Activated CD4-positive, alpha-beta T cell treated with anti-CD3 and anti-CD28 coated beads, Interleukin-2, amount 10 ng/mL, durations not matched to agents 7 days and 5 days (primary cell): ENCODE measurements at places on chromosomes 4 and X.

DNA sequence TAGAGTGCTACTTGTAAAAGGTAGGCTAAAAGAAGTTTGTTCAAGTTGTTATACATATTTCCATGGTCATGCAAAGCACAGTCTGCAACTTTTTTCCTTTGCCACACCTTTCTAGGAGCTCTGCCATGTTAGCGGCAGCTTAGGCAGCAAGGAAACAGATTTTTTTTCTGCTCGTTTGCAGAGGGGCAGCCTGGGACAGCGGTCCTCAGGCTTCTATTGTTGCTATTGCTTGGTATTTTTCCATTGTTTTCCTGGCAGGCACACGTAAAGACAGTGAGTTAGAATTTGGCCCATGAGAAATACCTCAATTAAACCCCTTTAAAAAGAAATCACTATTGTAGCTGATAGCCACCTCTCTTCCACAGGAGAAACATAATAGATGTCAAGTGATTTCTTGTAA, 391.4 kb downstream of the SH2D1A start:
- no peak for DNase-seq

DNA sequence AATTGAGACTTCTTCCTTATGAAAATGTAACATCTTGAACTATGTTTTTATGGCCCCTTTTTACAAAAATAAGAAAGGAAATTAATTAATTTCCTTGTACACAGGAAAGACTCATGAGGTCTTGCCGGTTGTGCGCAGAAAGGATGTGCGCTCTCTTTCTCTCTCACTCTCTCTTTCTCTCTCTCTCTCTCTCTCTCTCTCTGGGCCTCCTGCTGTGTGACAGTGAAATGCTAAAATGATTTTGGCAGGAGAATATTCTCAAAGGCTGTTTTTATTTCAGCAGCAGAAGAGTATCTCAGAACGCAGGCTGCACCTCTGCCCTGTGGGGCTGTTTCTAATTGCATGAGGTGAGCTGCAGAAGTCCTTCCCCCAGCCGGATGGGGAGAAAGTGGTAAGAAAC, 349.0 kb downstream of the MID1IP1 start:
- DNase-seq = no peak

DNA sequence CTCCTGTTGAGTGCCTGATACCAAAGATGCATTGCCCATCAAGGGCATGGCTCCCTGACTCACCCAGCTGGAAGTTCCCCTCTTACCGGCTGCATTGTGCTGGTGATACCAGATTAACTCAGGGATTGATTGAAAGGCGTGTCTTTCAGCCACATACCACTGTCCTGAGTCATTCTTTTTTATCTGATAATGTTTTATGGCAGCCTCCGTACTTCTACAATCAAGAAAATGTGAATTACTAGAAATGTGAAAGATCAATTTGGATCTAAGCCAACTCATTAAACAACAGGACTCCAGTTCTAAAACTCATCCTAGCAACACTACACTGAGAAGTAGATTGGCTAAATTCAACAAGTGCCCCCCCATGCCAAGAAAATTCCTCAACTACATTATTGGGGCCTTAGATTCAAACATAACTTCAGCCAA, 40.0 kb downstream of the TXK start:
- DNase-seq = no peak

DNA sequence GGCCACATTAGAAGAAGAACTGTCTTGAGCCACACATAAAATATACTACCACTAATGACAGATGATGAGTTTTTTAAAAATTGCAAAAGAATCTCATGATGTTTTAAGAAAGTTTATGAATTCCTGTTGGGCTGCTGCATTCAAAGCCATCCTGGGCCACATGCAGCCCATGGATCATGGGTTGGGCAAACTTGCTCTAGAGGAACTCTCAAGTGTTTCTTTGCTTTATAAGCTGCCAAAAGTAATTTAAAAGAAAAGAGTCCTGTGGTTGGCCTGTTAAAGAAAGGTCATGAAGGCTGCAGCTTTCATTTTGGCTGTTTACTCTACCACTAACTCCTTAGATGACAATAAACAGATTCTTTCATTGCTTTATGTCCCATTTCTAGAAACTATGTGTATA, 218.2 kb downstream of the SCFD2 start:
- no peak for DNase-seq

- DNase-seq = no peak
These were observed 1.5 kb downstream of the EVC start for GRCh38 chr4:5712517-5712916.

DNA sequence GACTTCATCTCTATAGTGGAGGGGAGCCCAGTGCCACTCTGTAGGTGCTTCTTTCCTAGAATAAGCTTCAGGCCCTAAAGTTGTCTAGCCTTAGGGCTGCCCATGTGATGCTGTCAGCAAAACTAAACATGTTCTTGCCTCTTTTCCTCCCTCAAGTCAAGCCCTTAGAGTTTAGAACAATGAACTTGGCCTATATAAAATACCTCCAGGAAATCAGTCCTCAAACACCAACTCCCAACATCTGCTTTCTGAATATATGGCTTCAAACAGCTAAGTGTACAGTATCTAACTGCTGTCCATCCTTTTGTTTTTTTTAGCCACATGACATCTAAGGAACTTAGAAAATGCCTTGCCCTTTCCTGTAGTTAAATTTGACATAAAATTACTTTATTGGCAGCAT, 91.0 kb downstream of the MAMLD1 start:
- no peak for DNase-seq

DNA sequence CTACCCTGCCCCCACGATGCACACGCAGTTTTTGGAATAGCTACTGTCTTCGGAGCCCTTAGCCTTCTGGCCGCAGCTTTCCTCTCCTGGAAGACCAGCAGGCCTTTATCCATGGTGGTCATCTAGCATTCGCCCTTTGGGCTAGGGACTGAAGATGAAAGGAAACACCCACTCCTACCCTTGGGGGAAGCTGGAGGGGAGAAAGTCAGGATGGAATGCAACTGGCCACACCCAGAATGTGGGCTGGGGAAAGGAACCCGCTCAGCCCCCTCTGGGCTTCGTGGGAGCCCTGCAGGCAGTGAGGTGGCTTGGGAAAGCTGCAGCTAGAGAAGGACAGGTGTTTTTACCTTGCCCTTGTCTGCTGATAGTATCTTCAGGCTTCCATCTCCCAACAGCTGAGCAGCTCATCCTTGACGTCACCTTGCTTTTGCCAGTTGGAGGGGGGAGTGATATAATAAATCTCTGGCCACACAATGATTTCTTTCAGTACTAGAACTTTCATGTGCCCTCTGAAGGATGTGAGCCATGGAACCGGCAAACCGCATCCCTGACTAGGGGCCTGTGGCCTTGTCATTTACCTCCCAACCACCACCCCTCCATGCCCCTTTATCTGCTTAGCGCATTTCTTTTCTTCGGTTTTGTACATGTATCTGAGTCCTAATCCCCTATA, 59.0 kb downstream of the ELF4 start:
- DNase-seq = no peak

DNA sequence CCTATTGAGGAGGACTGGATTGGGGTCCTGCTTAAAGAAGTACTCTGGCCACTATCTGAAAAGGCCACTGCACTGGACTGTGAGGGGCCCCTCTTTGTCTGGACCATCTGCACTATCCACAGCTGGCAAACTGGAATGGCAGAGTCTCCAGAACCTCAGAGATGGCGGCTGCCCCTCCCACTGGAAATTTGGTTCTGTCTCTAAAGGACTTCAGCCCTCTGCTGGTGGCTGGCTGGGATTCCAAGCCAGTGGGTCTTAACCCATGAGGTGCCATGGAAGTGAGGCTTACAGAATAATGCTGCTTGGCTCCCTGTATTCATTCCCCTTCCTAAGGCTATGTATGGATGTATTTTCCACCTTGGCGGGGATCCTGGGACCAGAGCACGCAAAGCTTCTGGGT, 41.6 kb upstream of the CYLC1 start:
- no peak for DNase-seq

- DNase-seq = no peak
These were observed 10.5 kb upstream of the NDUFC1 start for GRCh38 chr4:139312552-139313332.

DNA sequence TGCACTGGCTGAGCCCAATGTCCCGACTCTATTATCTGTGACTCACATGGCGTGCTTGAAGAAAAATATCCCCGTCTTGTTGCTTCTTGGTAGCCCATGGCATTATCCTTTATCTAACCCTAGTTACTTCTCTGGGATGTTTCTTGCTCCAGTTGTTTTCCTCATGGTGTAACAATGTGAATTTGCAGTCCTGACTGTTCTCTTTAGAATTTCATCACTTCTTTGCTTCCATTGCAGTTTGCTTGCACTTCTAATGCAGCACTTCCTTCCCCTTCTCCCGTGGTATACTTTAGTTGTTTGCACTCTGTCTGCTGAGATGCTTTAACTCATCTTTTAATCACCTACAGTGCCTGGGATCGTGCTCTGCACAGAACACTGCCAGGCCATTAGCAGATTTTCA, 126.9 kb downstream of the MAML3 start:
- DNase-seq = no peak

DNA sequence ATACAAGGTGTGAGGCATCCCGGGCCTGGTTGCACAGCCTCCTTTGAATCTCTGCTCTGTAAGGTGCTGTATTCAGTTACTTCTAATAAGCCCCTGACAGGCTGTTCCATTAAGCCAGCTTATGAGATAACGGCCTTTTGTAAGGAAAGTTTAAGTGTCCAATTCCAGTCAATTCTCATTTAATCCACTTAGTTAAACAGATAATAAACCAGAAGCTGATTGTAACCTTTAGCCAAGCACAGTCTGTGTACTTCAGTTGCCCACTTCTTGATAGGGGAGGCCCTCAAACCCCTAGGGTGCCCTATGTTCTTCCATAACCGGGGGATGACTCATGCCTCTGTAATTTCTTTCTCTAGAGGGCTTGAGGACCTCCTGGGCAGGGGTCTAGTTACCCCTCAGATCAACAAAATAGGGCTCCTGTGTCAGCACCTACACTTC, 63.4 kb downstream of the RASL11B start:
- no peak for DNase-seq

DNA sequence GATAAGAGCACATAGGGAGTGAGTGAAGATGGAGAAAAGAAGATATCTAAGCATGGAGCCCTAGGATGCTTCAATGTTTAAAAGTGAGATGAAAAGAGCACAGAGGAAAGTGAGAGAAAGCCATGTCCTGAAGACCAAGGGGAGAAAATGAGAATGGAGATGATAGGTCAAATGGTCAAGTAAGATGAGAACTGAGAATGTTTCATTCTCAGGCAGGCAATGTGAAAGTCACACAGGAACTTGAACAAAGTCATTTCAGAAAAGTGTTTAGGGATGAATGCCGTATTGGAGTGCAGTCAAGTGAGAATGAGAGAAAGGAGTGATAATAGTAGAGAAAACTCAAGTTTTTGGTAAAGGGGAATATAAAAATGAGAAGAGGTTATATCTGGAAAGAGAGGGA, 148.7 kb upstream of the PTCHD1 start:
- no peak for DNase-seq

DNA sequence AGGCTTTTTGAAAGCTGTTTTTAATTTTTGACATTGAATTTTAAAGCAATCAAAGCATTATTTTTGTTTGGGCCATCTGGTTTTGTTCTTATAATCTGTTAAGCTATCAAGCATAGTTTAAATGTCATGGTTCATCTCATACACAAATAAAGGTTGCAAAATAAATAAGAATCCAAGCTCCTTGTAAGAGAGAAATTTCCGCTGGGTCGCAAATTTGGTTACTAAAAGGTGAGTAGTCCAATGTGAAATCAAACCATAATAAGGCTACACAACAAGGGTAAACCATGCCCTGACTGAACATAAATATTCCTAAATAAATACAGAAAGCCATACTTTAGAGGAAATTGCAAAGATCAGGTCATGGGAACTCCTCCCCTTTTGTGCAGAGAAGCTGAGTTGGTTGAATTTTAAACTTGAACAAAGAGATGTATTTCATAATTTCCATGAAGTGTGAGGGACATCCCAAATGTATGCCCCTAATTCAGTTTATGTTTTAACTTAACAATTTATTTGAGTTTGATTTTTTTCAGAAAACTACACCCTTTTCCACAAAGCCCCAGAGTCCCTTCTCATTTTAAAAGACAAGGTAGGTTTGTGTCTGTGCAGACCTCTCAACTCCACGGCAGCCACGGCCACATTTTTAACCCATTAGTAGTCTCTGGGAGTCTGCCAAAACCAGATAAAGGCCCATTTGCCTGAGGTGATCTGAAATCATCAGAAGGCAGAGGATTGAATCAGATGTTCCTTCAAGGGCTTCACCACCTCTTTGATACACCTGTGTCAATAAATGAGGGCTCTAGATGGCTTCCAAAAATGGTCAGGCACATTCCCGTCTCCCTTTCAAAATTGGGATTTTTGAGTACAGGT, 85.2 kb downstream of the PLAC1 start:
- DNase-seq = no peak

- no peak for DNase-seq
These were observed 5.3 kb downstream of the MAGEB2 start for GRCh38 chrX:30220661-30221060.

DNA sequence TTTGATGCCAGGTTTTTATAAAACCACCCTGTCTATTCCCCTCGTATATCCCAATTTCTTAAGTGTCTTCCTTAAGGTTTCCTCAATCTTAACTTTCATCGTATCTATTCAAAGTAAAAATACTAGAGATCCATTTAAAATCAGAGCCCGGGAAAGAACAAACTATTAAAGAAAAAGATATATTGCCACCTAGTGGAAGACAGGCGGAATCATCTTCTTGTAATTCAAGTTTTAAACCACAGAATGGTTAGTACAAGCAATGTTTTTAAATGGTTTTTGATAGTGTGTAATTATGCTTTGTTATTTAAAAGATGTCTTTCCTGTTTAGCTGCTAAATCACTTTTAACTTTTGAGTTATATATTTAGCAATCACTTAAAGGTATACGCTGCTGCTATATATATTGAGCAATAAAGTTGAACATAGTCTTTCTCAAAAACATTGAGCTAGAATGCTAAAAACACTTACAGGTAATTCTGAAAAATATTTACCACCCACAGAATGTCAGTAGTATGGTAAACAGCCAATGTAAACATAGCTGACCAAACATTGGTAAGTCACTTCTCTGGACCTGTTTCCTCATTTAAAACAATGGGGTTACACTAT, 18.2 kb downstream of the PRDM8 start:
- DNase-seq = no peak

DNA sequence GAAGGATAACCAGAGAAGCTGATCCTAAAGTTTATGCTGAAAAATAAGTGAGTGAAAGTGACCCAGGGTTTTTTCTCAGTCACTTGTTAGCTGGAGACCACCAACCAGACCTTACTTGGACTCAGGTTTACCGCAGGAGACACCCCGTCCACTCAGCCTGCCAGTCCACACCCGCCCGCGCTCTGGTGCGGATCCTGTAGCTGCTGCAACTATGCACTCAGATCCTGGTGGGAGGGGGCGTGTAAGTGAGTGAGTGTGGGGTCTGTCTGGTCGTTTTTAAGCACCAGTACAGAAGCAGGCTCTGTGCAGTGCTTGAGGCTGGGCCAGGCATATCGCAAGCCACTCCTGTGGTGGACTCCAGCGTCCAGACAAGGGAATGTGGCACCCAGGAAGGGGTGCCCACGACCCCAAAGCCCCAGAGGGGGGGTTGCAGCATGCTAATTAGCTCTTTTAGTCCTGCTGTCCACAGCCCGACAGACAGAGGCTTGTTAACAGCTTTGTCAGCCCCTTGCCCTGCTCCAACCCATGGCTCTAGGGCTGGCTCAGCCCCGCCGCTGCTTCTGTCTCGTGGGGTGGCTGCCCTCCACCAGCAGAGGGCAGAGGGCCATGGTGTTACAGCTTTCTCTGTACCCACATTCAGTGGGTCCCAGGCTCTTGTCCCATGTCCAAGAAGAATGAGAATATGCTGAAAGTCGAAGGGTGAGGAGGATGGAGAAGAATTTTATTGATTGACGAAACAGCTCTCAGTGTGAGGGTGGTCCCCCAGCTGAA, 40.4 kb upstream of the PPP1R2C start:
- no peak for DNase-seq

GRCh38 chr4:8315435-8316250, 46.1 kb downstream of the HTRA3 start:
- no peak for DNase-seq
